Smooth muscle cell of trachea (primary cell): ENCODE measurements at places on chromosomes 3 and 15. TPM values are rescaled to one million over a fixed set of nuclear protein-coding genes. Genes with fewer than 3 reads are reported as not detected.

The COL7A1 gene
- total RNA-seq: 22.5 and 52.6 TPM in 2 replicates

The OIP5 gene
- 1.5 and 10.0 TPM in 2 replicates for total RNA-seq

The GUCA1C gene
- total RNA-seq: not detected in 2 replicates

The CAMP gene
- total RNA-seq: not detected in 2 replicates

The USP13 gene
- 12.4 and 23.4 TPM in 2 replicates for total RNA-seq

The NR2E3 gene
- total RNA-seq: 0.29 TPM in 1 of 2 replicates, not detected in the other

The GHRL gene
- 0.29 TPM in 1 of 2 replicates, not detected in the other for total RNA-seq

The IL12A gene
- total RNA-seq: 1.9 and 7.4 TPM in 2 replicates

The IMPG2 gene
- 0.29 and 0.33 TPM in 2 replicates for total RNA-seq

The P2RY14 gene
- total RNA-seq: not detected in 2 replicates

The GOLGA6A gene
- total RNA-seq: not detected in 2 replicates

The FAN1 gene
- 18.2 and 18.6 TPM in 2 replicates for total RNA-seq

The ARPP21 gene
- not detected in 2 replicates for total RNA-seq

The CSPG4 gene
- total RNA-seq: 130 and 133 TPM in 2 replicates

The SLC9C1 gene
- not detected in 2 replicates for total RNA-seq

The ECE2 gene
- under 0.01 TPM in 1 of 2 replicates, not detected in the other for total RNA-seq

The CHRD gene
- total RNA-seq: 0.73 and 2.6 TPM in 2 replicates

The ZNF501 gene
- 6.3 and 7.6 TPM in 2 replicates for total RNA-seq

The LRTM1 gene
- total RNA-seq: not detected in 2 replicates

The ITPKA gene
- 5.3 and 5.5 TPM in 2 replicates for total RNA-seq

The CCR5 gene
- total RNA-seq: under 0.01 TPM in 2 replicates

The POPDC2 gene
- 0.15 and 0.33 TPM in 2 replicates for total RNA-seq

The KBTBD13 gene
- under 0.01 and 0.17 TPM in 2 replicates for total RNA-seq

The MORC1 gene
- total RNA-seq: not detected in 2 replicates

The LRRC31 gene
- not detected in 2 replicates for total RNA-seq

The OR5K2 gene
- total RNA-seq: not detected in 2 replicates

The CTXN2 gene
- not detected in 2 replicates for total RNA-seq

The PTH1R gene
- 0.66 TPM in 1 of 2 replicates, not detected in the other for total RNA-seq

The WDR72 gene
- total RNA-seq: not detected in 2 replicates

The NEK10 gene
- total RNA-seq: 38.5 and 54.3 TPM in 2 replicates

The GCSAM gene
- not detected in 2 replicates for total RNA-seq

The THPO gene
- total RNA-seq: 0.15 and 0.83 TPM in 2 replicates

The CLASP2 gene
- total RNA-seq: 50.1 and 68.7 TPM in 2 replicates

The CA12 gene
- 94.0 and 255 TPM in 2 replicates for total RNA-seq

The SLC2A2 gene
- total RNA-seq: not detected in 2 replicates

The SCN11A gene
- total RNA-seq: under 0.01 and 0.17 TPM in 2 replicates

The MCF2L2 gene
- total RNA-seq: 0.15 TPM in 1 of 2 replicates, not detected in the other

The RAD51 gene
- 1.3 and 4.1 TPM in 2 replicates for total RNA-seq

The FRMD5 gene
- total RNA-seq: 7.0 and 7.1 TPM in 2 replicates

The DUSP7 gene
- total RNA-seq: 6.1 and 11.9 TPM in 2 replicates

The SPESP1 gene
- 7.8 and 14.0 TPM in 2 replicates for total RNA-seq

The WNT5A gene
- total RNA-seq: 3.6 and 5.3 TPM in 2 replicates

The CPN2 gene
- not detected in 2 replicates for total RNA-seq

The DYNLT2B gene
- 6.9 and 8.1 TPM in 2 replicates for total RNA-seq

The ROBO2 gene
- total RNA-seq: 1.0 and 2.8 TPM in 2 replicates

The PLA2G4F gene
- total RNA-seq: under 0.01 TPM in 1 of 2 replicates, not detected in the other

The STAC gene
- 2.5 and 3.6 TPM in 2 replicates for total RNA-seq

The EPHA3 gene
- 1.5 and 3.3 TPM in 2 replicates for total RNA-seq

The PLIN1 gene
- under 0.01 and 0.50 TPM in 2 replicates for total RNA-seq

The ZNF80 gene
- total RNA-seq: not detected in 2 replicates

The SPINK8 gene
- not detected in 2 replicates for total RNA-seq

The STXBP5L gene
- total RNA-seq: under 0.01 TPM in 1 of 2 replicates, not detected in the other

The CYP8B1 gene
- not detected in 2 replicates for total RNA-seq

The PPCDC gene
- total RNA-seq: 9.2 and 10.3 TPM in 2 replicates

The HYAL3 gene
- 3.3 and 14.9 TPM in 2 replicates for total RNA-seq

The POLG gene
- 81.9 and 95.9 TPM in 2 replicates for total RNA-seq

The PRSS50 gene
- not detected in 2 replicates for total RNA-seq
